ENCODE measurements at places on chromosomes 16 and 17. TPM values are rescaled to one million over a fixed set of nuclear protein-coding genes. Genes with fewer than 3 reads are reported as not detected.

The SLC16A13 gene
- total RNA-seq = 3.6 TPM

GRCh38 chr16:69322343-69322742 lies 8.0 kb downstream of the PDF start:
- DNase-seq = no peak

DNA sequence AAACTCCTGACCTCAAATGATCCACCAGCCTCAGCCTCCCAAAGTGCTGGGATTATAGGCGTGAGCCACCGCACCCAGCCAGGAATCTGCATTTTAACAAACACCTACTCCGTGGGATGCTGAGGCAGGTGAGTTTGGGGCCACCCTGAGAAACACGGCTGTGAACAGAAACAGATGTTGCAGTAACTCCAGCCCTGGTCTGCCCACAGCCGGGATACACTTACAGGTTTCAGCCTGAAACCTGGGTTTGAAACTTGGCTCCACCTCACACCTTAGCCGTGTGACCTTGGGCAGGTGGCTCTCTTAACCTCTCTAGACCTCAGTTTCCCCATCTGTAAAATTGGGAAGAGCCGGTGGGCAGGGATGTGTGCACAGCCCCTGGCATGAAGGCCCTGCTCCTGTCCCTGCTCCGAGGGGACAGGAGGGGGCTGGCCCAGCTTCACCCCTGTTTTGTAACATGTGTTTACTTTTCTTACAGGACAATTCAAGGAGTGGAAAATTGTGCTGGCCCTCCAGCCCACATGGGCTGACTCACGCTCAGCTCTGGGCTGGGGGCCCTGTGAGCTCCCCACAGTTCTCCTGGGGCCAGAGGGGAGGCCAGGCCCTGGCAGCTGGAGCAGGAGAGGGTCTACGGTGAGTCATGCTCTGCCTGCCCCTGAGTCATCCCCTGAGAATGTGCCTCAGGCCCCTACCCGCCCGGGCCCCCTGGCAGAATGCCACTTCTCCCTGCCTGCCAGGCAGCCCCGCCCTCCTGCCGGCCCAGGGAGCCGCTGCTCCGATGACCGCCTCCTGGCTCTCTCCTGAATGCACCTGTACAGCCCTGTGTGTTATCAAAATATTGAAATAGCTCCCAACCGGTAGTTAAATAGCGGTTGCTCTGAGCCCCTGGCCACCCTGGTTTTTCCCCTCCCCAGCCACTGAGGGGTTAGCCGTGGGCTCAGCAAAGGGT lies 7.7 kb upstream of the PPL start:
- DNase-seq = peak; percentile 96

The C17orf50 gene
- total RNA-seq = not detected

The PDIA2 gene
- not detected for total RNA-seq

- DNase-seq = no peak
These were observed 1.0 kb upstream of the CCNF start for GRCh38 chr16:2428051-2428783.

The CHST5 gene
- 0.56 TPM for total RNA-seq

DNA sequence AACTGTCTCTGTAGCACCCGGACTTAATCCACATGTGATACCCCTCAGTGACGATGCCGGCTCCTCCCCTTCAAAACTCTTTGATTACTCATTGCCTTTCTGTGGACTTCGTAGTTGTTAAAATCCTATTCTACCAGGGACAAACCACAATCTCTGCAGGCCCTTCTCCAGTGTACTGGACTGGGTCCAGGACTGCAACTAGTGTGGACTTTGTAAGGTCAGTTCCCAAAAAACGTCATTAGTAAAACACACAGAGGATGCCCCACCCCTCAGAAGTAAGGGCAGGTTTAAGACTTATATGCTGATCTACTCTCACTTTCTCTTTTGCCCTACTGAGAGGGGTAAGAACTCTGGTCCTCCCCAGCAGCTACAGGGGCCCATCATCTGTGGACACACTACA lies 10.5 kb upstream of the NUDT7 start:
- DNase-seq = no peak

The CRHR1 gene
- 0.76 TPM for total RNA-seq

- no peak for DNase-seq
These were observed 19.3 kb downstream of the INTS2 start for GRCh38 chr17:61908292-61909037.

GRCh38 chr16:31707743-31708335 lies 165.8 kb upstream of the ZNF267 start:
- no peak for DNase-seq

The NKD1 gene
- 1.8 TPM for total RNA-seq

DNA sequence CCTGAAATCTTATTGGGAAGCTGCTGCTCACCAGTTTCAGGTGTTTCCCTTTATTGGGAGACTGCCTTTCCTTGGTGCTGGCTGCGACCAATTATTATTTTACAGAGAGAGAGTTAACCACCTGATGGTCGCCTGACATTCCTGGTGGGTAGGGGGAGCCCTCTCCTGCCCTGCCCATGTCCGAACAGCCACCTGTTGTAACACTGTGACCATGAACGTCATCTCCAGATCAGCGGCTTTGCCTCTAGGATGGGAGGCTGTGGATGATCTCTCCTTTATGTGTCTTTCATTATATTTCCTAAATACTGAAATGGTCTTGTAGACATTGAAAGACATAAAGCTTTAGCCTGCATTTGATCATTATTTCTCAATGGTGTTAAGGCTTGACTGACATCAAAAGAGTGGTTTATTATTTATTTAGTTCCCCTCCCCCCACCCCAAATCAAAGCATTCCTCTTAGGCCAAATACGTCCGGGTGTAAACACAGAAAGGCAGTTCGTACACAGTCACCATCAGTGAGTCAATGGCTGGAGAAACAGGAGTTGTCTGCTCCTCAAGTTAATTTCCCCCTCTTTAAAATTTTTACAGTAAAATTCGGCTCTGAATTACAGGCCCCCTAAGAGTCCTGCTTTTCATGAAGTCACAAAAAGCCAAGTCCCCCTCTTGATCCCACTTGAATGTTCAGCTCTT lies 57.8 kb upstream of the CACNG5 start:
- DNase-seq = peak; percentile 18

DNA sequence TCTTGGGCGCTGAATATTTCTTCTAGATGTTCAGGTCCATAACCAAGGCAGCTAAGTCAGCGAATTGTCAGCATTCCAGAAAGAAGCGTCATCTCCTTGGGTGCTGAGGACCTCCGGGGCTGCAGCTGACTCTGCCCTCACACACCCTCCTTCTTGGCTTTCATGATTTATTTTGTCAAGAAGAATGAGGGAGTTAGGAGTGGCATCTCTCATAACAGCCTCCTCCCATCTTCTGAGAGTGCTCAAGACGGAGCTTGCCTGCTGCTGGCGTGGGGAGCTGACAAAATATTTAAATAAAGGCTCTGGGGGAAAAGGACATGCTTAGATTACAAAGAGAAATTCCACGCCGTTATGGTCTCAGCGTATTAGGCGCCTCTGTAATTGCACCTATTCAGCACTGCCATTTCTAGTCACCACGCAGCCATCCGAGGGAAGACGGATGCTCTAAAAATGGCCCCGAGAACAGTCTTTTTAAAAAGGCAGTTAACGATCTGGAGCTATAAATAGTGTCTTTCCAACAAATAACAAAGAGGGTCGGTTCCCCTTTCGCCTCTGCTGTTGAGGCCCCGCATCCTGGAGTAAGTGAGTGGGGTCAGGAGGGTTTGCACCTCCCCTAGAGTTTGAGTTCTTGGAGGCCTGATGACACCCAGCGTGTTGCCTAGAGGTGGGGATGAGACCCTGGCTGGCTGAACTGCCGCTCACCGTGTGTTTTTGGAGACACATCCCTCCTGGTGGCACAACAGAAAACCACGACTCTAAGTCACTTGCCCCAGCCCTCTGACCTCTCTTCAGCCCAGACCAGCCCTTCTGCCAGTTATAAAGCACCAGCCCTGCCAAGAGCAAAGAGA lies 187.0 kb downstream of the CCDC182 start:
- DNase-seq = no peak

DNA sequence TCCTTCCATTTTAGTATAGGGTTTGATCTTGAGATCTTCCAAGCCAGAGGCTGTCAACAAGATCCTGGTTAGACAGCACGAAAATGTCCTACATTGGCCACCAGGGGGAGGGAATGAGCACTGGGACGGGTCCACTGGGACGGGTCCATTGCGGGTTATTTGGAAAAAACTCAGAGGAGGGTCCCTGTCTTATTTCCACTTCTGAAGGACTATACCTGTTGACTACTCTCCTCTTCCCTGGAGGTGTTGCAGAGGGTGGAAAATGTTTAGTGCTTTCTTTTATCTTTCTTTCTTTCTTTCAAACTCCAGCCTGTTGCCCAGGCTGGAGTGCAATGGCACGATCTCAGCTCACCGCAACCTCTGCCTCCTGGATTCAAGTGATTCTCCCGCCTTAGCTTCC lies 2.5 kb downstream of the TTLL6 start:
- no peak for DNase-seq

- no peak for DNase-seq
These were observed 10.6 kb upstream of the CPNE2 start for GRCh38 chr16:57081744-57082143.

- no peak for DNase-seq
These were observed 22.6 kb downstream of the AKAP1 start for GRCh38 chr17:57107498-57108101.

GRCh38 chr17:55442953-55443683 lies 21.5 kb upstream of the MMD start:
- DNase-seq = no peak

The KRTAP4-3 gene
- total RNA-seq = 9.0 TPM

The HEATR9 gene
- not detected for total RNA-seq

GRCh38 chr17:14840616-14841231 lies 424.4 kb downstream of the PMP22 start:
- no peak for DNase-seq

The DOC2A gene
- total RNA-seq = not detected

The TLCD3B gene
- total RNA-seq = not detected

GRCh38 chr16:47753659-47754058 lies 292.5 kb downstream of the PHKB start:
- no peak for DNase-seq

DNA sequence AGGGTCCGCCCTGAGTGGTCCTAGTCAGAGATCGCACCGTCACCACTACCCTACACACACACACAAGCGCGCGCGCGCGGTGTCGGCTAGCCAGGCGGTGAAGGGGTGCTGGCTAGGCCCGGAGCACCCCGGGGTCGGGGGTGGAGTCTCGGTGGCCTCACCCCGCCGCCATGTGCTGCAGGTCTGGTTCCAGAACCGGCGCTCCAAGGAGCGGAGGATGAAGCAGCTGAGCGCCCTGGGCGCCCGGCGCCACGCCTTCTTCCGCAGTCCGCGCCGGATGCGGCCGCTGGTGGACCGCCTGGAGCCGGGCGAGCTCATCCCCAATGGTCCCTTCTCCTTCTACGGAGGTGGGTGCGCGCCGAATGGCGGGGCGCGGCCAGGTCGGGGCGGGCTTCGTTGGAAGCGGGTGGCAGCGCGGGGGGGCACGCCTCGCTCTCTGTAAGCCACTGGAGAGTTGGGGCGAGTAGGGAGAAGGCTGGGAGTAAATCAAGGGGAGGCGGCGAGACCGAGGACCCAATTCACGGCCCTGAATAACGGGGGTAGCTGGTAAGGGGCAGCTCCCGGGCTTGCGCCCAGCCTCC lies 4.8 kb downstream of the LHX1 start:
- DNase-seq = no peak

The GP1BA gene
- not detected for total RNA-seq

DNA sequence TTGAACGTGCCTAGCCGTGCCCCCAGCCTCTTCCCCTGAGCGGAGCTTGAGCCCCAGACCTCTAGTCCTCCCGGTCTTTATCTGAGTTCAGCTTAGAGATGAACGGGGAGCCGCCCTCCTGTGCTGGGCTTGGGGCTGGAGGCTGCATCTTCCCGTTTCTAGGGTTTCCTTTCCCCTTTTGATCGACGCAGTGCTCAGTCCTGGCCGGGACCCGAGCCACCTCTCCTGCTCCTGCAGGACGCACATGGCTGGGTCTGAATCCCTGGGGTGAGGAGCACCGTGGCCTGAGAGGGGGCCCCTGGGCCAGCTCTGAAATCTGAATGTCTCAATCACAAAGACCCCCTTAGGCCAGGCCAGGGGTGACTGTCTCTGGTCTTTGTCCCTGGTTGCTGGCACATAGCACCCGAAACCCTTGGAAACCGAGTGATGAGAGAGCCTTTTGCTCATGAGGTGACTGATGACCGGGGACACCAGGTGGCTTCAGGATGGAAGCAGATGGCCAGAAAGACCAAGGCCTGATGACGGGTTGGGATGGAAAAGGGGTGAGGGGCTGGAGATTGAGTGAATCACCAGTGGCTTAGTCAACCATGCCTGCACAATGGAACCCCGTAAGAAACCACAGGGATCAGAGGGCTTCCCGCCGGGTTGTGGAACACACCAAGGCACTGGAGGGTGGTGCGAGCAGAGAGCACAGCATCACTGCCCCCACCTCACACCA lies 724 bp downstream of the GAA start:
- no peak for DNase-seq

The PRSS33 gene
- not detected for total RNA-seq

DNA sequence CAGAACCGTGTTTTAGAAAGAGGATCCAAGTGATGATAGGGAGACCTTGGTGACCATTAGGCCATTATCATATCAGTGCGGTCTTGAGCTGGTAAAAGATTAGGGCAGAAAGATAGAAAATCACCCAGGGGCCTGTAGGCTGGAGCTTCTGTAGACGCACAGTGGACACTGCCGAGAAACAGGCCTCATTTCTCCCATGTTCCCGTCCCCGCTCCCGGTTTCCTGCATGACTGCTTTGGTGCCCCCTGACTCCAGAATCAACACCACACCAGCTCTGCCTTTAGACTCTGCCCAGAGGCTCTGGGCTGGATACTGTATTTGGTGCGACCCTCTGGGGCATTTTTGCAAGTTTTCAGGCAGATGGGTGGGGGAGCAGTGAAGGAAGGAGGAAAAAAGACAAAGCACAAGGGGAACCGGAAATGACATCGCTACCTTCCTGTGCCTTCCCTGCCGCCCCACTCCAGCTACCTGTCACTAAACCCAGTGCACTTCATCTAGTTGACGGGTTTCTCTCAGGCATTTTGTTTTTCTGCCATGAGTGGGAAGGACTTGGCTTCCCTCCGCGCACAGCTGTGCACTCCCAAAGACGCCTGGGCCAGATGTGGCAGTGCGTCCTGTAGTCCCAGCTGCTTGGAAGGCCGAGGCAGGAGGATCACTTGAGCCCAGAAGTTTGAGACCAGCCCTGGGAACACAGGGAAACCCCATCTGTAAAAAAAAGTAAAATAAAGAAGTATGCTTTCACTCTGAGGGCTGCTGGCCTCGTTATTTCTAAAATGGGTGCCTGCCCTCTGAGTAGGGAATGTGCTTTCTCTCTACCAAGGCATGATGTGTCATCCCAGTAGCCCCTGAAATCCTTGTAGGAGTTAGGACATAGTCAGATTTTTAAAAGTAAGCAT lies 214.1 kb downstream of the RPTOR start:
- DNase-seq = no peak

- DNase-seq = no peak
These were observed 448 bp upstream of the TNFRSF12A start for GRCh38 chr16:3019594-3020246.
